ENCODE measurements at places on chromosomes 7 and 10. TPM values are rescaled to one million over a fixed set of nuclear protein-coding genes. Genes with fewer than 3 reads are reported as not detected.

Gene METTL2B
- 29.3 TPM for total RNA-seq

Gene C10orf62
- total RNA-seq: 0.33 TPM

Gene MEIG1
- total RNA-seq: not detected

Gene DRGX
- not detected for total RNA-seq

Gene LRRTM3
- 7.9 TPM for total RNA-seq

Gene ODAD2
- total RNA-seq: under 0.01 TPM

Gene ITPRID1
- under 0.01 TPM for total RNA-seq

Gene SMO
- 12.3 TPM for total RNA-seq

Gene IDI2
- total RNA-seq: not detected

Gene HMX3
- not detected for total RNA-seq

Gene NEUROD6
- not detected for total RNA-seq

Gene RAB11FIP2
- 23.2 TPM for total RNA-seq

Gene VSIR
- 3.9 TPM for total RNA-seq

Gene KLLN
- 0.65 TPM for total RNA-seq
